ENCODE measurements at places on chromosomes 1 and 21.

- DNase-seq = no peak
Measured at GRCh38 chr1:22534951-22535350, 28.3 kb upstream of the EPHA8 start.

DNA sequence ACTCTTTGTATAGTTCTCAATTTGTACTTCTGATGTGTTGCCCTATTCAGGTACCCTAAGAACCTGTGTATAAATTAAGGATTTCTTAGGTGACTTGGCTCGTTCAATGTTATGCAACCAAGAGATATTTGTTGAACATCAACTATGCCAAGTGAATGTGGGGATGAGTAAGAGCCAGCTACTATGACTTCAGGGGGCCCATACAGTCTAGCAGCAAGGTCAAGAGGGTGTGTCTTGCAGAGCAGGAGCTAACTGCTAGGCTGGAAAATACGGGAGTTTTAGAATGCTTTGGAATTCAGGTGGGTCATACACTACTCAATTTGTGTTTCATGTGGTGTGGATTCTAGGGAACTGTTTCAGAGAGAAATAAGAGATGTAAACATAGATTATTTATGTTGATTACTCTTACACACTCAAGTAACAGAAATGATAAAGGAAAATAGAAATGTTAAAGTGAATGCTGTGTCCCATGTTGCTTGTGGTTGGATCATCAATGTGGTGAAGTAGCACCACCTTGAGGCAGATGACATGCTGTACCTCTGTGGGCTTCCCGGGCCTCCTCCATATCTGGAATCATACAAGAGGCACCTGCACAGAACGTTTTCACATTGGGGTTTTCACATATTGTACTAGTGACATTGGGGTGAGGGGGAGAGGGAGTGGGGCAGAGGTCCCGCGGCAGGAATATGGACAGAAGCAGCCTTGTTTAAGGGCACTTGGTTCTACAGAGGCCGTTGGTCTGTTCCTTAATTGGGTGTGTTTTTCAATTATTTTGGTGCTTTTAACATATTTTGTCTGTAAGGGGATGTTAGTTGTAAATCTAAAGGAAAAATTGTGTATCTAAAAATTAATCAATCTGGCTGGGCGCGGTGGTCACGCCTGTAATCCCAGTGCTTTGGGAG, 12.4 kb downstream of the ARPC5 start:
- DNase-seq = peak; percentile 80

GRCh38 chr21:24716281-24716918, 890.9 kb downstream of the MRPL39 start:
- no peak for DNase-seq

GRCh38 chr21:21806711-21807597, 808.7 kb downstream of the NCAM2 start:
- DNase-seq = no peak

GRCh38 chr1:109263597-109264378, 14.4 kb downstream of the CELSR2 start:
- peak; percentile 85 for DNase-seq

DNA sequence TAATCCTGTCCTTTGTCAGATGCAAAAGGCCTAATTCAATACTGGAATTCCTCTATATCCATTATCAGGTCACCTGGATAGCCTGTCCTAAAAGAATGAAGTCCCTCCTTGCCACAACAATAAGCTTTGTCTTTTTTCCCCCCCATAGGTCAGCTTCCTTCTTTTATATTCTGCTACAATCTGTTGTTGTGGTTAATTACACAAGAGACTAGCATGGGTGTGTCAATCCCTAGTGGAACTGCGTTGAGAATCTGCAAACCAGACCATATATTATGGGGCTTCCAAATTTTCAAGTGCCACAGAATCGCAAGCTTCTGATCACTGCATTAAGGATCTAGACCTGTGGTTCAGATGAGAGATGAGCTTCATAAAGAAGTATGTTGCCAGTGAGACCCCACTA, 349.6 kb downstream of the SMYD3 start:
- peak; percentile 72 for DNase-seq

GRCh38 chr21:17797967-17798366, 21.2 kb downstream of the C21orf91 start:
- no peak for DNase-seq

DNA sequence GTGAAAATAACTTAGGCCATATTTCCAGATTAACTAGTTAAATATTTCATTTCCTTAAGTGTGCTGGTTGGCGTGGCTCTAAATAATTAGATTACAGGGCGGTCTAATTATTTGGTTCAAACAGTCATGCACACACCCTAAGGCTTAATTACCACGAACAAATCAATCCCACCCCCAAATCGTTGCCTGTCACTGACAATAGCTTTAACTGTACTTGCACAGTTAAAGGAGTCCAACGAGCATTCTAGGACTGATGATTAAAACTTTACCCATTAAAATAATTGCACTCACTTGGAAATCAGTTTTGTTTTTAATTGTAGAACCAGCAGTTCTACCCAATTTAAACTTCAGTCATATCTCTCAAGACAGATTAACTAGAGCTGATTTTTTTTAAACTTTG, 1.5 kb upstream of the POU2F1 start:
- peak; percentile 20 for DNase-seq

- DNase-seq = peak; percentile 35
Measured at GRCh38 chr1:160646711-160647328, at the start of gene SLAMF1. Gene SLAMF1, minus strand, starts transcription at chr1:160647044. Its CDS starts 99 bp downstream, at chr1:160646945.

- peak; percentile 91 for DNase-seq
Measured at GRCh38 chr1:159945483-159946241, at the start of gene IGSF9. Gene IGSF9, minus strand, starts transcription at chr1:159945613. Its CDS starts 2,159 bp downstream, at chr1:159943454.

DNA sequence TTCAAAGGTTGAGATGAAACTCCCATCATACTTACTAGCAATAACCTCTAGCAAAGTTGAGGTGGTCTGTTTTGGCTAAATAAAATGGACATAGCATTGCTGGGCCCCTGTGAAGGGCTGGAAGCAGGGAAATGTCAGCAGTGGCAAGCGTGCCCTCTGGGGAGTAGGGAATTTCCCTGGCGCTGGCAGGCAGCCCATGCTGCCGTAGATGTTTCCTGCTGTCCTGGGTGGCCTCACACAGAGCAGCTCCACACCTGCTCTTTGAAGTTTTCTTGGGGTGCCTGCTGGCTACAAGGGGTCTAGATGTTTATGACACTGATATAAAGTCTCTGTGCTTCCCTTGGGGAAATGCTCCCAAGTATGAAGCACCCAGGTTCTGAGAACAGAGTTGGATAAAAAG, 30.2 kb downstream of the ADARB1 start:
- DNase-seq = no peak

Data from hematopoietic multipotent progenitor cell treated with erythropoietin and hydrocortisone succinate and interleukin-3 and kit ligand, for 6 days (in vitro differentiated cells).